Heart left ventricle (tissue), 16 donors: ENCODE measurements at places on chromosomes 7 and 10. TPM values are rescaled to one million over a fixed set of nuclear protein-coding genes. Genes with fewer than 3 reads are reported as not detected.

The ELAPOR2 gene
- polyA plus RNA-seq: 2.0 TPM

The LHFPL3 gene
- polyA plus RNA-seq: not detected

The GIMAP4 gene
- polyA plus RNA-seq: 32.8 TPM

The PRTFDC1 gene
- 3.3 TPM for polyA plus RNA-seq

The CARD11 gene
- 0.32 TPM for polyA plus RNA-seq

The RARRES2 gene
- 16.0 TPM for polyA plus RNA-seq

The PSD gene
- polyA plus RNA-seq: 0.14 TPM

The RINT1 gene
- polyA plus RNA-seq: 11.0 TPM

The DRGX gene
- not detected for polyA plus RNA-seq

The VPS26A gene
- 16.0 TPM for polyA plus RNA-seq

The GARIN1A gene
- polyA plus RNA-seq: 0.57 TPM

The UFSP1 gene
- polyA plus RNA-seq: 3.4 TPM

The ALOX5 gene
- 6.1 TPM for polyA plus RNA-seq

The SLC13A1 gene
- not detected for polyA plus RNA-seq

The CUZD1 gene
- polyA plus RNA-seq: 0.11 TPM

The PNLIP gene
- not detected for polyA plus RNA-seq

The CEP41 gene
- polyA plus RNA-seq: 6.9 TPM

The CYP26C1 gene
- not detected for polyA plus RNA-seq

The PPP1R17 gene
- not detected for polyA plus RNA-seq

The CYP3A5 gene
- 0.23 TPM for polyA plus RNA-seq

The CDNF gene
- 2.8 TPM for polyA plus RNA-seq

The UBE2D1 gene
- polyA plus RNA-seq: 44.9 TPM

The TLX1 gene
- 0.08 TPM for polyA plus RNA-seq

The CALCR gene
- polyA plus RNA-seq: not detected

The SFTPD gene
- 0.27 TPM for polyA plus RNA-seq

The HDAC9 gene
- polyA plus RNA-seq: 4.8 TPM

The FEZF1 gene
- not detected for polyA plus RNA-seq

The ZPBP gene
- not detected for polyA plus RNA-seq

The PHYH gene
- 58.1 TPM for polyA plus RNA-seq

The OR6B1 gene
- polyA plus RNA-seq: not detected

The NPVF gene
- not detected for polyA plus RNA-seq

The CALML5 gene
- not detected for polyA plus RNA-seq

The C10orf62 gene
- polyA plus RNA-seq: 1.3 TPM

The LRRTM3 gene
- not detected for polyA plus RNA-seq

The PLEKHA8 gene
- 1.5 TPM for polyA plus RNA-seq

The CEP55 gene
- 0.19 TPM for polyA plus RNA-seq

The EPO gene
- polyA plus RNA-seq: not detected

The SPAG6 gene
- not detected for polyA plus RNA-seq

The ZNF33B gene
- polyA plus RNA-seq: 4.8 TPM

The GPER1 gene
- polyA plus RNA-seq: 1.8 TPM

The SRRM3 gene
- 10.9 TPM for polyA plus RNA-seq

The ASB10 gene
- polyA plus RNA-seq: 6.9 TPM

The RPEL1 gene
- not detected for polyA plus RNA-seq

The C10orf95 gene
- polyA plus RNA-seq: not detected

The PAX2 gene
- polyA plus RNA-seq: not detected

The TAS2R41 gene
- not detected for polyA plus RNA-seq

The VSTM4 gene
- 5.6 TPM for polyA plus RNA-seq

The ADGRA1 gene
- polyA plus RNA-seq: not detected

The DNAJC12 gene
- polyA plus RNA-seq: 5.1 TPM
